ENCODE measurements at places on chromosomes 1 and 21. TPM values are rescaled to one million over a fixed set of nuclear protein-coding genes. Genes with fewer than 3 reads are reported as not detected.

- peaks cover 13% of the 10 kb centered on the region for H3K36me3 ChIP-seq
- no peaks in the 10 kb centered on the region for H3K27me3 ChIP-seq
- no peak overlapping the region for H3K4me3 ChIP-seq
Observed at GRCh38 chr1:212864201-212864600, 6.1 kb downstream of the FLVCR1 start.

Gene S100A3
- 1.3 TPM for total RNA-seq

DNA sequence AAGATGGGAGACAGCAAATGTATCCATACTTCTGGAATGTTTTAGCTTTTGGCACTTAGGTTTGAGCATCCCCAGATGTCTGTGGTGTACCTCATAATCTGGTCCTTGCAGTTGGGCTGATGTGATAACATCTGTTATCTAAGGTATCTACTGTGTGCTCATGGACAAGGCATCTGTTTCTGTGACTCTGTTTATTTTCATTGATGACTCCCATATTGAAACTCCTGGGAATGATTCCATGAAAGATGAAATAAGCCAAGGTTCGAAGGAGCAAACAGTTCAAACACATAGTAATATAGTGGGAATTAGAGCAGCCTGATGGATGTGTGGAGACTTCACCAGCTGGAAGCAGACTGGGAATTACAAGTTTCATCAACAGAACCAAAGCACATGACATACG is 20.7 kb upstream of the TRIM45 start:
- H3K4me3 ChIP-seq, result no peak overlapping the region
- H3K36me3 ChIP-seq, result no peaks in the 10 kb centered on the region
- H3K4me1 ChIP-seq, result no peaks in the 10 kb centered on the region
- H3K27ac ChIP-seq, result no peak overlapping the region
- DNase-seq, result no peak

GRCh38 chr1:210910020-210910575 is 223.8 kb downstream of the KCNH1 start:
- H3K4me1 ChIP-seq, result no peaks in the 10 kb centered on the region
- no peak overlapping the region for H3K27ac ChIP-seq
- H3K27me3 ChIP-seq, result no peaks in the 10 kb centered on the region
- no peaks in the 10 kb centered on the region for H3K36me3 ChIP-seq
- DNase-seq, result no peak

DNA sequence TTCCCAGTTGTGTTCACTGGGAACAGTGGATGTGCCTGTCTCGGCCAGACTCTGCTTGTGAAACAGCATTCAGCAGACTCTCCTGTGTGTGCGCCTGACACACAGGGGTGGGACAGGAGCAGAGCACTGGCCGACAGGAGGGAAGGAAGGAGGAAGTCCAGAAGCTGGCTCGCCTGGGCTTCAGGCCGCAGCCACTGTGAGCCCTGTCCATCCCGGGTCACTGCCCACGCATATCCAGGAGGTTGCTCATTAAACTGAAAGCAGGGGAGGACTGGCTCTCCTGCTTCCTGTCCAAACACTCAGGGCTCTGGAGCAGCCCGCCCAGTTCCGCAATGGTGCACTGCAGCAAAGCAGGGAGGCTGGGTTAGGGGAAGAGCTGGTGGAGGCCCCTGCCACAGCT is 218.7 kb upstream of the VAMP3 start:
- no peaks in the 10 kb centered on the region for H3K27me3 ChIP-seq
- DNase-seq, result peak; percentile 80
- H3K27ac ChIP-seq, result no peak overlapping the region
- no peak overlapping the region for H3K4me3 ChIP-seq
- no peaks in the 10 kb centered on the region for H3K36me3 ChIP-seq

- DNase-seq, result no peak
- H3K27ac ChIP-seq, result no peak overlapping the region
- H3K4me1 ChIP-seq, result peaks cover 2% of the 10 kb centered on the region
- no peak overlapping the region for H3K4me3 ChIP-seq
Observed at GRCh38 chr1:54955359-54955758, 25.1 kb upstream of the TMEM61 start.
